Effector CD4-positive, alpha-beta T cell (primary cell): ENCODE measurements at places on chromosomes 1 and 21.

DNA sequence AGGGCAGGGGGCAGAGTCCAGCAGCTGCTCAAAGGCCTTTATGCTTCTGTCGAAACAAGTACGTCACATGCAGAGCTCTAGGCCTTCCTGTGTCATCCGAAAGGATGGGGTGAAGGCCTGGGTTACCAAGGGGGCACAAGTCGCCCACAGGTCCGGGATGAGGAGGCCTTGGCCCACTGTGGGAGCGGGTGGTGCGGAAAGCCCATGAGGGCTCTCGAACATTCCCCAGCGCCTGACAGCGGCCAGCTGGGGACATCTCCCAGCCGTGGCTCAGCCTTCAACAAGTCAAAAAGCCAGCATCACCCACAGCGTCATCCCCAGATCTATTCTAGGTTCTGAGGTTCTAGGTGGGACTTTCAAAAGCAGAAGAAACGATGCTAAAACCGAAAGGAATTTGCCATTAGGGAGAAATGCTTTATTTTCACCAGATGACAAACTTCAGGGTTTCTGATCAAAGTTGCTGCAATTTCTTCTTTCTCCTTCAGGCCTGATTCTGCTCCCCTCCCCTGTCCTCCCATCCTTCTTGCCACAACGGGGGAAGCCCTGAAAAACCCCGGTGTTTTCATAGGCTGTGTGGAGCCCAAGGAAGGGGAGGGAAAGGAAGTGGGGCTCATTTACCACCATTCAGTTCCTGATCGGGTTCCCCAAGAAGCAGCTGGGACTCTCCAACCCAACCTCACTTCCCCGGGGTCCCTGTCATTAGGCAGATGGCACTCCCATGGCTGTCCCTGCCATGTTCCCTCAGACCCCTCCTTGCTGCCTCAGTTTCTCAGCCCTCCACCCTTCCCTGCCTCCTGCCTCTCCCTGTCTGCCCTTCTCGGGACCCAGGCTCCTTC lies 17.6 kb downstream of the GPR137B start:
- DNase-seq = no peak

- DNase-seq = no peak
Observed at GRCh38 chr1:1183833-1184775, 10.4 kb downstream of the TTLL10 start.

DNA sequence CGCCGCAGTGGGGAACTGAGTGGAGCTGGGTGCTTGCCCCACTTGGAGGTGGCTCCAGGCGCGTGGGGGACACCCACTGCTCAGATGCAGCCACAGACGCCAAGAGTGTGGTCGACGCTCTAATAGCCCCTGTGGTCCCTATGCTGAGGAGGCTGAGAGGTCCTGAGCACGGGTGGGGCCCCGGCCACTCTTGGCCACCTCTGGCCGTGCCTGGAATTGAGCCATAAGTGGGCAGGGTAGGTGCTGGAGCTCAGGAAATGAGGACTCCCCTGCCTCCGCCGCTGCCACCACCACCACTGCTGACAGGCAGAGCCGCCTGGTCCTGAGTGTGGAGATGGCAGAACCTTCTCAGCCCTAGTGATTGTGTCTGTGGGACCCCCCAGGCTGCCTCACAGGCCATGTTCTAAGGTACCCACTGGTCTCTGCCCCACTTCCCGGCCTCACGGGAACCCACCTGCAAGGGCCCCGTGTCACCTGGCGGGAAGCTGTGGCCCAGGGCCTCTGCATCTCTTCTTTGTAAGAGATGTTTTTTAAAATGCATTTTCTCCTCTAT lies 34.6 kb upstream of the DIP2A start:
- DNase-seq = no peak

GRCh38 chr21:14766241-14766640 lies 220.1 kb upstream of the SAMSN1 start:
- no peak for DNase-seq

- no peak for DNase-seq
Observed at GRCh38 chr1:90959352-90960206, 62.3 kb downstream of the ZNF644 start.

GRCh38 chr1:100482167-100482566 lies 55.8 kb upstream of the GPR88 start:
- no peak for DNase-seq

- peak; percentile 51 for DNase-seq
Observed at GRCh38 chr1:37811027-37811655, 3.1 kb upstream of the YRDC start.

- DNase-seq = no peak
Observed at GRCh38 chr1:243575070-243575469, 275.0 kb downstream of the AKT3 start.

GRCh38 chr1:19814244-19814661 lies 830 bp downstream of the RNF186 start:
- DNase-seq = no peak

- no peak for DNase-seq
Observed at GRCh38 chr1:209291715-209292114, 291.8 kb upstream of the CAMK1G start.

- DNase-seq = no peak
Observed at GRCh38 chr1:75273110-75273509, 138.9 kb downstream of the LHX8 start.

- DNase-seq = no peak
Observed at GRCh38 chr1:76492752-76493430, 374.4 kb upstream of the ST6GALNAC5 start.

DNA sequence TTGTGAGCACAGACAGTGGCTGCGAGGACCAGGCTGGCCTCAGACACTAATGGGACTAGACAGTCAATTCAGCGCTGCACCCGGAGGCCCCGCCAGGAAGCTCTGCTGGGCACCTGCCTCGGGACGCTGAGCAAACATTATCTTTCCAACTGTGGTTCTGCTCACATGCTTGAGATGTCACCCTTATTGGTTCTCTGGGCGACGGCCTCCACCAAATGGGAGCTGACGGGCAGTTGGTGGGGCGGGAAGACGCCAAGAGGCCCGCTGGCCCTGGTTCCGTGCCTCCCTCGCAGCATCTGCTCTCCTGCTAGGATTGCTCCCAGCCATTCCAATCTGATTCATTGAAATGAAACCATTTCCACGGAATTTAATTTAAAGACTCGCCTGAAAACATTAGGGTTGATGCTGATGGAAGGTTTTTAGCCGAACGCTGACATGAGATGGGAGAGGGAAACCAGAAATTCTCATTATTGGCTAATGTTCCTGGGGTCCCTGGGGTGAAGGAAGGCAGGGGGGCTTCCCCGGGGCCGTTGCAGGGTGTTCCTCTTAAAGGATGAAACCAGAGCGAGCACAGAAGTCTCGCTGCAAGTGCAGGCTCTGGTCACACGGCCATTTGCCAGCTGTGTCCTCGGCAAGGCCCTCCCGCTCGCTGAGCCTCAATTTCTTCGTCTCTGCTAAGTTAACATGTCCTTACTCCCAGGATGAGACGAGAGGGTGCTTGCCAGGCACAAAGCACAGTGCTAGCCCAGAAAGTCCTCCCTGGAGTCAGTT lies 512.2 kb downstream of the NPHP4 start:
- DNase-seq = no peak

- DNase-seq = no peak
Observed at GRCh38 chr1:38029685-38030511, 16.7 kb downstream of the POU3F1 start.

GRCh38 chr1:226239421-226239820 lies 16.0 kb downstream of the MIXL1 start:
- no peak for DNase-seq

DNA sequence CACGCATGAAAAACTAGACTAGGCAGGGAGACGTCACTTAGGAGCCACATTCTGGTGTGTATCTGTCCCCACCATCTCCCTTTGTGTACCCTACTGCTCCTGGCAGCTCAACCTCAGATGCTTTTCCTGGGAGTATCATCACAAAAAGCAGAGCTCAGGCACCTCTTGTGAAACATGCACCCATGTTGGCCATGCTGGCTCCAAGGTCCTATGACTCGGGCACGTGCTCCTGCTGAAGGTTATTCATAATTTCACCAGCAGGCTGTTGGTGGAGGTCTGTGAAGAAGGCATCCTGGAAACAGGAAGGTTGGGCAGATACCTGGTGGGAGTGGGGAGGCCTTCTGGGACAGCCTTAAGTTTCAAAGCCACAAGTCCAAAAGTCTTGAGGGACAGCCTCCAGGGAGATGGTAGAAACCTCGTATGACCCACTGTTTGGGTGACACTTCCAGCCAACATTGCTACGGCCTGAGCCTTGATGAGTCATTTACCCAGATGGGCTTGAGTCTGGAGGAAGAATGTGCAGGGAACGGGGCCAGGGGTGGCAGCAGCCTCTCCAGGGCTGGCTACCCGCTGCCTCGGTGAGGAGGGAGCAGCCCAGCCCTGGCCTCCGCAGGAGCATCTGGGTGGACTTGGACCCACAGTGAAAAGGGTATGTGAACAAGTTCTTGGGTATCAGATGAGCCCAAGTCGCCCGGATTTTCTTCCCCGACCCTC lies 75.8 kb downstream of the PGBD5 start:
- no peak for DNase-seq

- DNase-seq = no peak
Observed at GRCh38 chr1:55860326-55860725, 645.2 kb upstream of the USP24 start.

GRCh38 chr21:45436351-45437065 lies 31.5 kb downstream of the COL18A1 start:
- no peak for DNase-seq

DNA sequence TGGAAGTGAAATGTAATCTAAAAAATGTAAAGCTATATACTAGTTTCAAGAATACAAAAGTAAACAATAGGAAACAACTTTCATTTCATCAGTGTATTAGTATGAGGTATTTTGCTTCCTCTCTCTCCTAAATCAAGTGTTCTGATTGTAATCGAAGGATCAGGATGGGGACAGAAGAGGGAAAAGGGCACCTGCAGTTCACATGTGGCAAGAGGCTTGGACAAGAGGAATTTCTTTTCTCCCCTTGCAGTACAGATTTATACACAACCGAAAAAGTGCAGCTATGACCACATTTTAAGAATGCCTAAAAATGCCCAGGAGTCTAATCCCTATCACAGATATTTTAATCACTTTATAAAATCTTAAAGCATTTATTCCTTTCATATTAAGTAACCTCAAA lies 63.7 kb downstream of the NRIP1 start:
- no peak for DNase-seq

GRCh38 chr1:179115181-179115580 lies 33.3 kb downstream of the TOR3A start:
- no peak for DNase-seq

DNA sequence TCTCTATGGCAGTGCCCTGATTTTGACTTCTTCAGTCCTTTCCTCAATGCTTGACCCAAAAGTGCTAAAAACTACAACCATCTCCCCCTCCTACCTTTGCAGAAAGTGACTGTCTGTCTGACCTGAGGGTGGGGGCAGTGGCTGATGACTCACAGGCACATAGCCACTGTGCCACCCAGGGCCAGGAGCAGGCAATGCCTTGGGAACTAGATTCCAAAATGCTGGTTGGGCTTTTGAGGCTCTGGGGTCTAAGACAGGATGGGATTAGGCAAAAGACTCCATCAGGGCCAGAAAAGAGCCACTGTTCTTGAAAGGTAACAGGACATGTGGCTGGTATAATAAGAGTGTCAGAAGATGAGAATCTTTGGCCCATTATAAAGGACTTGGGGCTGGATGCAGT lies 129.5 kb upstream of the KIAA0040 start:
- DNase-seq = no peak

DNA sequence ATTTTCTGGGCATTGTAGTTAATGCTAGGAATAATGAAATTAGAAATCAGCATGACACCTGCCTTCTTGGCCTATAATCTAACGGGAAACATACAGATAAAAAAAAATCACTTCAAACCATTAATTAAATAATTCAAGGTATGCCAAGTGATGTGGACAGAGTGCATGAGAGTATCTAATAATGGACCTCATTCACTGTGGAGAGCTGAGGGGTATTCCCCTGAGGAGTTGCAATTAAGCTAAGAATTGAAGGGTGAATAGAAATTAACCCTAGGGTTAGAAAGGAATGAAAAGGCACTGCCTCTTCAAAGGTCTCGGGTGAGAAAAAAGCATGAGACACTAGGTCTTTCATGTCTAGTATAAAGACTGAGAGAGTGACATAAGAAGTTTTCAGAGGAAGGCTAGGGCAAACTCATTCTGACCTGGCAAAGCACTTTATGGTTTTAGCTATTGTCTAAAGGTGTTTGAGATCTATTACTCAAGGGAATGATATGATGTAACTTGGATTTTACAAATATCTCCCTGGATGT lies 466.1 kb downstream of the KCNT2 start:
- no peak for DNase-seq

- no peak for DNase-seq
Observed at GRCh38 chr1:27489501-27489972, 430 bp downstream of the WASF2 start.

DNA sequence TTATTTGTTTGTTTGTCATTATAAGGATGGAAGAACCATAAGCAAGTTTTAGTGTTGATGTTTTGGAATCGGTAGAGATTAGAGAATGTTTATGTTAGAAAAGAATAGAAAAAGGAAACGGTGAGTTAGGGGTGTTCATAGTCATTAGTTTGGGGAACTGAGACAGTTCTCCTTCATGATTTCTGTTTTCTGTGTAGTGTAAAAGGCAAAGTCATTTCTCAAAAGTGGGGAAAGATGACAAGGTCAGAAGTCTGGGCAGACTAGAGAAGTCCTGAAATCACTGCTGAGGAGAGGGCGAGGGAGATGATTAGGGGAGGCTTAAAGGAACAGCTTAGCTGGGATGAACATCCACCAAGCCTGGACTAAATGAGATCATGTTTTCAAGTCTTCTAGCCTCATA lies 498.9 kb downstream of the TTLL7 start:
- no peak for DNase-seq

- DNase-seq = no peak
Observed at GRCh38 chr1:24043345-24044032, 63.4 kb upstream of the SRSF10 start.

- DNase-seq = no peak
Observed at GRCh38 chr1:110185181-110185580, 24.9 kb upstream of the KCNC4 start.

- DNase-seq = no peak
Observed at GRCh38 chr1:234170622-234171021, 202.6 kb upstream of the COA6 start.

- no peak for DNase-seq
Observed at GRCh38 chr1:168833801-168834224, 104.8 kb upstream of the DPT start.

DNA sequence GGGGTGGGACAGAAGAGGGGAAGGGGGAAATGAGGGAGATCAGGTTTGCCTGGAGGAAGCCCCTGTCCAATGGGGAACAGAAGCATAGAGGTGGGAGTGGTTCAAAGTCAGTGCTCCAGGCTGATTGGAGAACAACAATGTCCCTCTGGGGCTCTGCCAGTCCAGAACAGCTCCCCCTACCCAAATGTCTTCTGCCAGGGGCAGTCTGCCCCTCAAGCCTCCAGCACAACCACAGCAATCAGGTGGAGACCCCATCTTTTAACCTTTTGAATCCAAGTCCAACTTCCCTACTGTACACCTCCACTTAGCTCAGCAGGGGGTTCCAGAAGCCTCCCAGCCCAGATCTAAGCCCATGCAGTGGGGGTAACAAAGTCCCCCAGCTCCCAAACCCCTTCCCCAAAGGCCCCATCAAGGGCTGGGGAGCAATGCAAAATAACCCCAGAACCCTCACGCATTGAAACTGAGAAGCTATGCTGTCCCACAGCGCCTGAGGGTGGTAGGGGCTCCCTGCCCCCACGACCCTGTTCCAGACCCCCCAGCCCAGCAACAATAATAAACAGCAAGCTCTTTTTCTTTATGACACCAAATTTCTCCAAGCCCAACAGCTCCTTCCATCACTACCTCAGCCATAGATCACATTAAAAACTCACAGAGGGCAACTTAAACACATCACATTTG lies 3.3 kb downstream of the AHDC1 start:
- DNase-seq = no peak
